Immature natural killer cell (primary cell): ENCODE measurements at places on chromosomes 3 and 15. TPM values are rescaled to one million over a fixed set of nuclear protein-coding genes. Genes with fewer than 3 reads are reported as not detected.

- peak; percentile 17 for DNase-seq
Measured at GRCh38 chr3:172562871-172563865, 39.9 kb upstream of the TNFSF10 start.

- no peak for DNase-seq
Measured at GRCh38 chr3:173008978-173009377, 132.1 kb downstream of the SPATA16 start.

- DNase-seq: no peak
Measured at GRCh38 chr15:41241221-41241964, 10.3 kb downstream of the CHP1 start.

The LARP6 gene
- not detected for polyA plus RNA-seq

DNA sequence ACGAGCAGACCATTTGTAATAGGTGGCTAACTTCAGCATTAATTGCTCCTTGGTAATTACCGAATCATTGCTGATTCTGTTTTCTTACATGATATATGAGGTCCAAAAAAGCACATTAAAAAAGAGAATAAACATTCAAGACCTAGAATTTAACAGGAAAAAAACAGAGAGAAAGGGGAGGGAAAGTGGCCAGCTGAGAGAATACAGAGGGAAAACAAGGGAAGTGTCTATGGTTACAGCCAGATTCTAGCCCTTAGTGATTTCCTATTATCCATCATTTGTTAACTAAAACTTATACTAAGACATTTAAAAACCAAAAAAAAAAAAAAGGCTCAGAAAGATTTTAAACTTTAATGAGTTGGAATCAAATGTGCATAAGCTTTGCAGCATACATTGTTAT is 168.7 kb downstream of the LRTM1 start:
- DNase-seq: no peak

DNA sequence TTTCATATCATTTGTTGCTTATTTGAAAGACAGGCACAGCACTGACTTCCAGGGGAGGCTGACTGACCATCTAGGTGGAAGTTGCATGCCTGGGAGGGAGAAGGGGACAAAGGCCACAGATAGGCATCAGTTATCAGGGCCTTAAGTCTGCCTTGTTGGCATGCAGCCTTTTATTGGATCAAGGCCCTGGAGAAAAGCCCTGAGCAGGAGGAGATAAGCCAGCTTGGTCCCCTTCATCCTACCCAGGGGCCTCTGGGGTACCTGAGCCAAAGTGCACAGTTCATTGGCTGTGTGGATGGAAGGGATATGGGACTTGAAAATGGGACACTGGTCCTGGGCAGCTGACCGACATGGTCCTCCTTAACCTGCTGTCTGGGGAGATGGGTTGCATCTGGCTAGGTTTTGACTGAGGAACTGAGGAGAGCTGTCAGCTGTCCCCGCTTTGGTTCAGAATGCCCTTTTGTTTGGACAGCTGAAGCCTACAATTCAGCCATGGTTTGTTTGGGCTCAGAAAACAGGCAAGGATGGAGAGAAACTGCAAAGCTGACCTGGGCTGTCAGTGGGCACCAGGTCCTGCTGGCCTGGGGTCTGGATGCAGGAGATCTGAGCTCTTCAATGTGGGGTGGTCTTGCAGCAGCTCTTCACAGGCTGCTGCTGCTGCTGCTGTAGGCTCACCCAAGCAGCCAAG is 60.0 kb downstream of the FLNB start:
- no peak for DNase-seq

DNA sequence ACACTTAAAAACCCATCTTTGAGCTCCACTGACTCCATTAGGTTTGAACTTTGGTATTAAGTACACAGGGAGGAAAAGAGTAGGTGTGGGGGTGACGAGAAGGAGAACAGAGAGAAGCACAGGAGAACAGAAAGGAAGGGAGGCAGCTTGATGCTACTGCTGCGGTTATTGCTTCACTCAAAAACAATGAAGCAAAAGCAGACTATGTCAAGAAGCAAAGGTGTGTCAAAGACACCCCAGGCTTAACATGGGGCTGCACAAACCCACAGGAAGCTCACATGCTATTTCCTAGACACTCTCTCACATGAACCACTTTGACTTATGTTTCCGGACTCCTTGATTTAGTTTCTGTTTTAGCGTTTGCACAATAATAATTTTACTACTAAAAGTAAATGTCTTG is 961.0 kb upstream of the CFAP20DC start:
- peak; percentile 86 for DNase-seq

GRCh38 chr3:34000301-34000700 is 201.9 kb downstream of the PDCD6IP start:
- DNase-seq: no peak

DNA sequence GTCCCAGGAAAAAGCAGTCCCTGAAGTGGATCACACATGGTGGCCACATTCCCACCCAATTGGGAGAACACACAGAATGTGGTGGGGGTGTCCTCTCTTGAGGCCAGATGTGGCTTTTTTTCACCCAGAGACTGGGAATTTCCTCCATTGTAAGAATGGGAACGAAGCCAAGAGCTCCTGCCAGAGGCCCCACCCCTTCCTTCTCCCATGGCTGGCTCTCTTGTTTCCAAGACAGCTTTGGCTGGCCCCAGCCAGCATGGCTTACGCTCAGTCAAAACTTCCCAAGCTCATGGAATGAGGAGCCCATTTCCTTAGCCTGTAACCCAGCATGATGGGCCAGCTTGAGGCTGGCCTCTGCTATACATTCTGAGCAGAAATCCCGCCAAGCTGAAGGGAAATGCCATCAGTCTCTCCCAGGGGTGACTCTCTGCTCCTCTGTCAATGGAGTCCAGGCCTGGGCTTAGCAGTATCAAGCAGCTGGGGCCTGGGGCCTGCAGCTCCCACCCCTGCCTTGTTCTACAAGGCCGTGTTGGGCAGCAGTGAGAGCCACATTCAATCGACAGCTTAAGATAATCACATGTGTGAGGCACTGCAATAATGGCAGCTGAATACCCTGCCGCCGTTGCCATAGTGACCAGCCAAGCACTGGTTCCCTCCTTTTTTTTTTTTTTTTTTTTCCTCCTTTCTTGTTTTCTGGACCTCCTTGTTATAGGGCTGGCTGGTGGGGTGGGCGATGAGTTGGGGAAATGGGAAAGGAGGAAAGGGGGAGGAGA is 142.4 kb downstream of the EPHB1 start:
- no peak for DNase-seq

- DNase-seq: no peak
Measured at GRCh38 chr3:151770956-151771355, 37.2 kb downstream of the AADACL2 start.

The LRRC2 gene
- polyA plus RNA-seq: not detected

DNA sequence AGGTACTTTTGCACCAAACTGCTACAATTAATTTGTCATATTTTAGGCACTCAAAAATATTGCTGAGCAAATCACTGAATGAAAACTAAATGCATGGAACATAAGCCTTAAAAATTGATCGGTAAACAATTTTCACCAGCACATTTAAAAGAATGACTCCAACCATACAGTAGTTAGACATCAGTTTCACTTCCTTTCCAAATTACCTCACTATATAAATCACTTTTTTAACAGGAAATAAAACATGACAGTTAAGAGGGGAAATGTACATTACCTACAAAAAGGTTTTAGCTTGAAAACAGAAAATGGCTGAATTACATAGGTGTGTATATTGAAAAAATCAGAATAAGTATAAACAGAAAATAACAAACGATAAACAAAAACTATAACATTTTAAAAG is 108.4 kb downstream of the SERPINI1 start:
- DNase-seq: no peak

- peak; percentile 70 for DNase-seq
Measured at GRCh38 chr3:171813897-171814460, 3.7 kb upstream of the PLD1 start.

GRCh38 chr15:62482785-62483429 is 317.8 kb upstream of the C2CD4B start:
- DNase-seq: no peak

DNA sequence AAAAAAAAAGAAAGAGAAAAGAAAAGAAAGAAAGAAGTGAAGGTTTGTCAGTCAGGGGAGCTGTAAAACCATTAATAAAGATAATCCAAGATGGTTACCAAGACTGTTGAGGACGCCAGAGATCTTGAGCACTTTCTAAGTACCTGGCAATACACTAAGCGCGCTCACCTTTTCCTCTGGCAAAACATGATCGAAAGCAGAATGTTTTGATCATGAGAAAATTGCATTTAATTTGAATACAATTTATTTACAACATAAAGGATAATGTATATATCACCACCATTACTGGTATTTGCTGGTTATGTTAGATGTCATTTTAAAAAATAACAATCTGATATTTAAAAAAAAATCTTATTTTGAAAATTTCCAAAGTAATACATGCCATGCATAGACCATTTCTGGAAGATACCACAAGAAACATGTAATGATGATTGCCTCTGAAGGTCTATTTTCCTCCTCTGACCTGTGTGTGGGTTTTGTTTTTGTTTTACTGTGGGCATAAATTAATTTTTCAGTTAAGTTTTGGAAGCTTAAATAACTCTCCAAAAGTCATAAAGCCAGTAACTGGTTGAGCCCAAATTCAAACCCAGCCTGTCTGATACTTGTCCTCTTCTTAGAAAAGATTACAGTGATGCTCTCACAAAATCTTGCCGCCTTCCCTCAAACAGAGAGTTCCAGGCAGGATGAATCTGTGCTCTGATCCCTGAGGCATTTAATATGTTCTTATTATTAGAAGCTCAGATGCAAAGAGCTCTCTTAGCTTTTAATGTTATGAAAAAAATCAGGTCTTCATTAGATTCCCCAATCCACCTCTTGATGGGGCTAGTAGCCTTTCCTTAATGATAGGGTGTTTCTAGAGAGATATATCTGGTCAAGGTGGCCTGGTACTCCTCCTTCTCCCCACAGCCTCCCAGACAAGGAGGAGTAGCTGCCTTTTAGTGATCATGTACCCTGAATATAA is 2.0 kb downstream of the B2M start:
- peak; percentile 60 for DNase-seq

- DNase-seq: no peak
Measured at GRCh38 chr15:40755812-40756208, 756 bp upstream of the RMDN3 start.

GRCh38 chr15:91795235-91795634 is 58.3 kb upstream of the SLCO3A1 start:
- no peak for DNase-seq

DNA sequence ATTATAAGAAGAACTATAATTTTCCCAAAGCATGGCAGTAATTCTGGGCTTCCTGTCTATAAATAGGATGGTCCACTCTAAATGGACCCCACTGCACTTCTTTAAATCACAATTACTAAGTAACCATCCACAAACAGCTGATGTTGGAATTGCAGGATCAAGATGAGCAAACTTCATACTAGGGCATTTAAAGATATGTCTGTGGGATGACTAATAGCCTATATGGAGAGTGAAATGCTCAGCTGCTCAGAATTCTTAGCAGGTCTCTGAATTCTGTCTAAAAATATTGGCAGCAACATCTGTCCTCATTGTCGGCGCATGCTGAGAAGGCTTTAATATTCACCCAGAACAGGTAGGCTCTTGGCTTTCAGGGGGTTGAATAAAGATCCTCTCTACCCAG is 140.4 kb downstream of the SATB1 start:
- no peak for DNase-seq

The LSAMP gene
- polyA plus RNA-seq: not detected

GRCh38 chr3:169344465-169344864 is 319.0 kb downstream of the MECOM start:
- DNase-seq: no peak

- DNase-seq: peak; percentile 35
Measured at GRCh38 chr3:16476636-16477035, 36.9 kb downstream of the RFTN1 start.

DNA sequence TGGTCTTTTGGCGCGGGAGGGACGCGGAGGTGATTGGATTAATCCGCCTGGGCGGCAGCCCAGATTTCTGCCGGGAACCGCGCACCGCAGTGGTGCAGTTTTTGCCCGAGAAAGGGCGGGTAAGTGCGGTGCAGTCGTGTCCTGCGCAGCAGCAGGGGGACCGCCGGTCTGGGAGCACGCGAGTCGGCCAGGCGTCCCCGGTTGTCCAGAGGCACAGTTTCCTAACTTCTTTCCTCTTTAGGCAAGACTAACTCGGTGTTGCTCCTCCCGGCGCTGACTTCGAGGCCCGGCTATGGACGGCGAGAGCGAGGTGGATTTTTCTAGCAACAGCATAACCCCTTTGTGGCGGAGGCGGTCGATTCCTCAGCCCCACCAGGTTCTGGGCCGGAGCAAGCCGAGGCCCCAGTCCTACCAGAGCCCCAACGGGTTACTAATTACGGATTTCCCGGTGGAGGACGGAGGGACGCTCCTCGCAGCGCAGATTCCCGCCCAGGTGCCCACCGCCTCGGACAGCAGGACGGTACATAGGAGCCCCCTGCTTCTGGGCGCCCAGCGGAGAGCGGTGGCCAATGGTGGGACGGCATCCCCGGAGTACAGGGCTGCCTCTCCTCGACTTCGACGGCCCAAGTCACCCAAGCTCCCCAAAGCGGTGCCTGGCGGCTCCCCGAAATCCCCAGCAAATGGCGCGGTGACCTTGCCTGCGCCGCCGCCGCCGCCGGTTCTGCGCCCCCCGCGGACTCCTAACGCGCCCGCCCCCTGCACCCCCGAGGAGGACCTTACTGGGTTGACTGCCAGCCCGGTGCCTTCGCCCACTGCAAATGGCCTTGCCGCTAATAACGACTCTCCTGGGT is 736 bp downstream of the ARHGEF26 start:
- DNase-seq: peak; percentile 2

GRCh38 chr15:77659350-77660321 is 26.9 kb upstream of the LINGO1 start:
- DNase-seq: no peak

The CCR3 gene
- 0.39 TPM for polyA plus RNA-seq

DNA sequence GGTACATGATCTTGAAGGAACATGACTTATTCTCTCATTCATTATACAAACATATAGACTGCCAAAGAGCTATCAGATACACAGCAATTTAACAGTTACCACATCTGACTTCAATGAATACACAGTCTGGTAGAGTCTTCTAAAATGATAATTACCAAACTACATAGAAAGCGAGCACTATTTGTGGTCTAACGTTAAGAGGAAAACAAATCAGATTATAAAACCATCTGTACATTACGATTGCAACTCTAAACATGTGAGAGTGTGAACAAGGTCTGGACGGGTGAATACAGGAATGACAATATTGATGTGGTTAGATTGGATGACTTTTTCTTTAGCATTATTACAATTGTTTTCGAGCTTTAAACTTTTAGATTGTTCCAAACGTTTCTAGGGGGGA is 16.3 kb downstream of the CX3CR1 start:
- DNase-seq: no peak

The NANOGP8 gene
- not detected for polyA plus RNA-seq

DNA sequence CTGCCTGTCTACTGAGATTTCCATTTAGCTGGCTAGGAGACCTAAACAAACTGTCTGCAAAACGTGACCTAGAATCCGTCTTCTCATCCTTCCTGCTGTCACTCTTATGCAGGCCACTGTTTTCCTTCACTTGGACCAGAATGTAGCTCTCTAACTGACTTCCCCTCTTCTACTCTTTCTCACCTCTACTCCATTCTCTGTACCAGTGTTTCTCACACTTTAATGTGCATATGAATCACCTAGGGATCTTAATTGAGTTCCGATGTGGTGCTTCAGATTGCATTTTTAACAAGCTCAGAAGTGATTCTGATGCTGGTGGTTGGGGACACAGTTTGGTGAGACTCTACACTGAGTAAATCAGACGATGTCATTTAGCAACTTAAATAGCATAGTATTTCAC is 1.6 kb upstream of the GBE1 start:
- no peak for DNase-seq

The PLA2G4E gene
- polyA plus RNA-seq: not detected
